Immature natural killer cell (primary cell): ENCODE measurements at places on chromosomes 1 and 21. TPM values are rescaled to one million over a fixed set of nuclear protein-coding genes. Genes with fewer than 3 reads are reported as not detected.
A peak's percentile ranks its signal among the peaks of the same experiment; 100 is the strongest.

The SMG7 gene
- polyA plus RNA-seq: 11.2 TPM

GRCh38 chr1:204493145-204493983 is 1.2 kb downstream of the PIK3C2B start:
- no peak for DNase-seq

The MAP3K21 gene
- not detected for polyA plus RNA-seq

- DNase-seq: no peak
Measured at GRCh38 chr1:156122519-156123355, 8.2 kb downstream of the LMNA start.

The SFPQ gene
- 82.1 TPM for polyA plus RNA-seq

DNA sequence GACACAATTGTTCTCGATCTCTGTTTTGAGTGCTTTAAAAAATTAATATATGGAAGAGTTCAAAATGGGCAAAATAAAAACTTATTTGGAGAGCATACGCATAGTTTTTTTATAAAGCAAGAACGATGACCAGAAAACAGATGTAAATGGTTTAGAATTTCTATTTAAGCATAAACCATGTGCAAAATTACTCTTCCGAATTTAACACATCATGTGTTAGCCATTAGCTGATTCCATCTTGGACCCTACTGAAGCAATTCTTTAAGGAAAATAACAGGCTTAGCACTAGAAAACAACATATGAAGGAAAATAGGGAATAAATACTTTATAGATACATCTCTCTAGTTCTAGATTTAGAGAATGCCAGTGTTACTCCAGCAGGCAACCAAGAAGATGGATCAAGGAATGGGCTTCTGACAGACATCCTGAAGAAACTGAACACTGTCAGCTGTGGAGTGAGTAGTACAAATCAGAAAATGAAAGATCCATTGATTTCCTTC is 26.7 kb downstream of the CDC7 start:
- DNase-seq: no peak

- no peak for DNase-seq
Measured at GRCh38 chr1:17873007-17873675, 118.0 kb downstream of the ACTL8 start.

GRCh38 chr1:229896861-229897260 is 170.2 kb upstream of the GALNT2 start:
- DNase-seq: no peak

DNA sequence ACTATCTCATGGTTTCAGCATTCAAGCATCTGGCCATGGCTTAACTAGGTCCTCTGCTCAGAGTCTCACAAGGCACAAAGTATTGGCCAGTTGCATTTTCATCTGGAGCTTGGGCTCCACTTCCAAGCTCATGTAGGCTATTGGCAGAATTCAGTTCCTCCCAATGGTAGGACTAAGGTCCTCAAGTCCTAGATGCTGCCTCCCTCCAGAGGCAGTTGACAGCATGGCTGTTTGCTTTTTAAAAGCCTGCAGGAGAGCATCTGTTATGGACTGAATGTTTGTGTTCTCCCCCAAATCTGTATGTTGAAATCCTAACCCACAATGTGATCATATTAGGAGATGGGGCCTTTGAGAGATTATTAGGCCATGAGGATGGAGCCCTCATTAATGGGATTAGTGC is 38.0 kb upstream of the HLX start:
- no peak for DNase-seq

DNA sequence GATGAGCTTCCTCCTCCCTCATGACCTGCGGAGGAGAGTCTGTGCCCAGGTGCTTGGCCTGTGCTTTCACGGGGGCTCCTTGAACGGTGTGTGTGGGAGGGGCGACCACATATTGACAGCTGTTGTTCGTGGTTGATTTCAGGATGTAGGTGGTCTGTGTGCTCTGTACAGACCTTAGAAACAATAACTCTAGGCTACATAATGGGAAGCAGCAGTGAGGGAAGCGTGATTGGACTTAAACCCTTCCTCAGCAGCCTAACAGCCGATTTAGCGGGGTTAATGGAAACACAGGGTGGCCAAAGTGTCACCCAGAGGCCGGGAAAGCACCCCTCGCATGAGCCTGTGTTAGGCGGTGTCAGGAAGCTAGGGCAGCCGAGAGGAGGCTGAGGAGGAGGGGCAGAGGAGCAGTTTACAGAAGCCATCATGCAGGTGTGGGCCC is 56.0 kb downstream of the TBCE start:
- peak; percentile 37 for DNase-seq

The SAMSN1 gene
- 19.6 TPM for polyA plus RNA-seq

- no peak for DNase-seq
Measured at GRCh38 chr1:95042286-95042685, 30.5 kb downstream of the ALG14 start.

GRCh38 chr21:32962268-32962667 is 63.5 kb upstream of the OLIG2 start:
- no peak for DNase-seq

The FGR gene
- polyA plus RNA-seq: 654 TPM

The CELA3A gene
- not detected for polyA plus RNA-seq

The CA6 gene
- polyA plus RNA-seq: not detected

The CASZ1 gene
- polyA plus RNA-seq: 1.9 TPM

DNA sequence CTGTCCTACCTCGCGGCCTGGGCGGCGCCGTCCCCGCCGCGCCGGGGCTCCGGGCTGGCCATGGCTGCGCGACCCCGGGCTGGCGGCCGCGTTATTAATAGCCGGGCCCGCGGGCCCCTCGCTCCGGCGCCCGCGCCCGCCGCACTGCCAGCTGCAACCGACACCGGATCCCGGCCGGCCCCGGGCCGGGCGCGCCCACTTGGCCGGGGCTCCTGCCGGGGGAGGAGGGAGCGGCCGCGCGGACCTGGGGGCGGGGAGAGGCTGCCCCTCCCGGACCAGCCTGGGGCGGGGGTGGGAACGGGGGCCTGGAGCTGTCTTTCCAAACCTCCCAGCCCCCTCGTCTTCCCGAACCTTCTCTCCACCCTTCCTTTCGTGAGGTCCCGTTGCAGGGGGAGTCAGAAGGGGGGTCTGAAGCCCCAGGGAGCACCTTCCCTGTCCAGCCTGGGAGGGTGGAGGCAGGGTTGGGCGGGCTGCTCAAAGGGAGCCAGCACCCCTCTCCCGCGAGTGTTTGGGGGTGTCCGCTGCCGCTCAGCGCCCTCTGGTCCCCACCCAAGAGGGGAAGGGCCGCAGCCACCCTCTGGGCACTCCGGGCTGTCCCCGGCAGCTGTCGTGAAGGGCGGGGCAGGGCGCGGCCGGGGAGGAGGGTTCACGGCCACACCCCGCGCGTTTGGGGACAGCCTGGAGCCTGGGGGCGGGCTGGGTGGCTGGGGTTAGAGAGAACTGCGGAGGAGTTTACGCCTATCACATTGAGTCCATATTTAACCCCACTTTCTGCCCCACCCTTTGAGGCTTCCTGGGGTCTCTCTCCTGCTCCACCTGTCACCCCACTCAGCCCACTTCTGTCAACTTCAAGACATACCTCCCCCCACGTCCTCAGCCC is at the start of gene SYNC:
SYNC (minus strand) TSS at position 172 of the 880 bp plus-strand sequence; CDS start at position 62, 110 bp downstream.
- DNase-seq: no peak

DNA sequence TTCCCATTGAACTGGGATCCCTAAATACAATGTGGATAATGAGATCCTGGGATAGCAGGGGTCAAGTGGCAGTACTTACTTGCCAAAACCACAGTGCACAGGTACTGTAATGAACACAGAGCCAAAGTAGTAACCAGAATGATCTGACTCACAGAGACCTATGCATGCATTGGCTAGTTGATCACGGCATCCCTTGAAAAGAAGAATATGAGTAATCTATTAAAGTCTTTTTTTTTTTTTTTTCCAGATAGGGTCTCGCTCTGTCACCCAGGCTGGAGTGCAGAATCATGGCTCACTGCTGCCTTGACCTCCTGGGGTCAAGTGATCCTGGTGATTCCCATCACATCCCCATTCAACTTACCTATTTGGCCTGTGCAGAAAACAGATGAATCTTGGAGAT is 29.4 kb upstream of the EIF4G3 start:
- DNase-seq: no peak

- DNase-seq: no peak
Measured at GRCh38 chr1:47184090-47184821, 5.6 kb downstream of the PDZK1IP1 start.

DNA sequence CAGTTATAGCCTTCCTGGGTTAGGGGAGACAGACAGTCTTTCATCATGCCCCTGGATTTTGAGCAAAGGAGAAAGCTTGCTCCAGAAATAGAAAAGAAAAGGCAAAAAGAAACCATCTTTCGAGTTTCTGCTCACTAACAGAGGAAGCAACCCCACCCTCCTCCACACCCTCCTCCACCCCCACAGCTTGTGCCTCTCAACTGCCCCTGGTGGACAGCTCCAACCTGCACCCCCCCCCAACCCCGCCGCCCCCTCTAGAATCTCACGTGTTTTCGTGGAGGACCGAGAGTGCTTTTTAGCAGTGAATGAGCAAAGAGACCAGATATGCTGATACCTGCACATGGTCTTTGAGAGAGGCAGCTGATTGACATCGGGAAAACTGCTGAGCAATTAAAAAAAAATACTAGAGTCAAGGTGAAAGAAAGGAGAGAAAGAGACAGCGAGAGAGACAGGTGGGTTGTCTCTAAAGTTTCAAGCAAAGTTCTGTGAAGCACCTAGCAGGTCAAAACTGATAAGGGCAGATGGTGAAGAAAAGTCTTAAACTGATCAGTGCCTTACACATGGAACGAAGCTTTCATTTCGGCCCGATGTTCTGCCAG is 358.3 kb downstream of the KIF26B start:
- DNase-seq: peak; percentile 7

DNA sequence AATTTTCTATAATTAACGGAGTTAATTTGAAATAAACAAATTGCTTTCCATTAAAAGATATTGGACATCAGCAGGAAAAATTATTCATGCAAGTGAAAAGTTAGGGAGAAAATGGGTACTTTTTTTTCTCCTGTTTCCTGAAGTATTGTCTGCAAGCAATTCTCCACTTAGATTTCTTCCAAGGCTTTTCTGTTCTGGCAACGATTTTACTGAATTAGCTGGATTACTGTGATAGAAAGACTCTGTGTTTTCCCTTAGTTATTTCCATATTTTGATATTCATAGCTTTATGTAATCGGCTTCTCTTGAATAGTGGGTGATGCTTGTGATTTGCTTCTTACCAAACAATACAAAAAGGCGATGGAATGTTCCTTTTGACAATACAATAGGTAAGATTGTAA is 1333.9 kb downstream of the AMY1C start:
- no peak for DNase-seq

DNA sequence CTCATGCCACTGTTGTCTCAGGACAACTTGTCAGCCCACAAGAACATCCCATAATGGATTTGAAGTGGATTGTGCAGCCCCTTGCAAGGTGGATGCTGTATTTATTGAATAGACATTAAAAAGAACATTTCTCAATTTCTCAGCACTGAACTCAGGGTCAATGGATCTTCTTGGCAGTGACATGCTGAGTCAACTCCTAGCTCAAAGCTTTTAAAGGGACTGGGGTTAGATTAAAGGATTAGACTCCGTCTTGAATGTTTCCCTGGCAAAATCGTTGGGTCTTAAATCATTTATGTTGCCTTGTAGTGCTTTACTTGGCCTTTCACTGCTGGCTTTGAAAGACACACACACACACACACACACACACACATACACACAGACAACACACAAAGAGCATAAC is 221.6 kb upstream of the PBX1 start:
- DNase-seq: no peak

The PLXNA2 gene
- polyA plus RNA-seq: not detected

DNA sequence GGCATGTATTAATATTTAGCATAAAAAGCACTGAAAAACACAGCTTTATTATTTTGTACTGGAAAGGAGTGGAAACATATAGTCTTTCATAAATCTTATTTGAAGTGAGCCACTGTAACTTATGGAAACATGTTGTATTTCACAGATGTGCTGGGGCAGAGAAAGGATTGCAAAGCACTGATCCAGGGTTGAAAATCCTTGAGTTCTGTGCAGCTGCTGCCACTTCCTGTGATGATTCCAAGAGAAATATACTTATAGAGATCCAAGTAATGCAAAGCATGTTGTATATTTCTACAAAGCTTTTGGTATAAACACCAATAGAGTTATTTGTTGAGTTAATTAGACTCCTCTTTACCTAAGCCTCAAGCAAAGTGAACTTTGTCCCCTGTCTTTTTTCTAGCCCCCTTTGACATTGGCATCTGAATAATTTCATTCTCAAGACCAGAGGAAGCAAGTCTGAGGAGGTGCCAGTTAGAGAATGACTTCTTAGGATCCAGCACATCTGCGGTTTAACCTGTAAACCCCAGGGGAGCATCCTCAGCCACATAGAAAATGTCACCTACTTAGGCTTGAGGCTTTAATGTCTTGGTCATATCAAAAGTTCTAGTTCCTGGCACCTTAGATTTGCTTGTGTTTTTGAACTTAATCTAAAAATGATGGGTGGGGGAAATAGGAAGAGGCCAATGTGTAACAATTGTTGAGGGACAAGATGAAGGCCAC is 173.3 kb downstream of the FASLG start:
- DNase-seq: no peak

The TLCD4 gene
- polyA plus RNA-seq: not detected

The OR2T29 gene
- not detected for polyA plus RNA-seq

DNA sequence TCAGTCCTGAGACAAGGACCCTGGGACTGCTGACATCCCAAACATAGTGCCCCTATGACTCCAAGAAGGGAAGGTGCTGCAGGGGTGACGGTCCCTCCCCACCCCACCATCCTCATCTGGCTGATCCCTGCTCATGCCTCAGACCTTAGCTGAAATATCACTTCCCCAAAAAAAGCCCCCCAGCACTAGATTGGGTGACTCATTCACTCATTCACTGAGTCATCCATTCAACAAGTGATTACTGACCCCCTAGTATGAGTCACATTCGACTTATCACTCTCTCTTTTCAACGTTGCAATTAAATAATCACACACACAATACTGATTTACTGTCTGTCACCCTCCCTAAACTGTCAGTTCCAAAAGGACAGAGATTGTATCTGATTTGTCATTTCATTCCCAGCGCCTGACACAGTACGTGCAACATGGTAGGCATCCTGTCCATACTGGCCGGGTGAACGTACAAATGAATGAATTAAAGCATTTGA is 48.6 kb downstream of the HIVEP3 start:
- no peak for DNase-seq

The SELP gene
- not detected for polyA plus RNA-seq

DNA sequence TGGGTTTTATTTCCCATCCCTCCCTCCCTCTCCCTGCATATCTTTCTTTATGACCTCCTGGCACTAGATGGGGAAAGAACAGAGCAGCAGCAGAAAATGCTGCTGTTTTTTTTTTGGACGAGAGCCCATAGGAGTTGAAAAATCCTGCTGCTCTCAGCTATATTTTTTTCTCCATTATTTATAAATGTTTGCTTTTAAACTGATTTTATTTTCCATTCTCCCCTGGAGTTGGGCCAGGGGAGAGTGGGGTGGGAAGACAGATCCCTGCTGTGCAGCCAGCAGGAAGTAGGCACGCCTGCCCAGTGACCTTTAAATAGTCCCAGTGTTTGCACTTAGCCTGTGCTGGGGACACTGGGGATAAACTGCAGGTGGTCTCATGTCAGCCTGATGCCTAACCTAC is 17.4 kb downstream of the SFT2D2 start:
- no peak for DNase-seq

- DNase-seq: no peak
Measured at GRCh38 chr1:68815632-68816031, 318.8 kb upstream of the DEPDC1 start.

The PKLR gene
- polyA plus RNA-seq: not detected
